ENCODE measurements at places on chromosomes 7 and 10.
A peak's percentile ranks its signal among the peaks of the same experiment; 100 is the strongest.

- DNase-seq, result no peak
Measured at GRCh38 chr7:91107460-91107859, 156.8 kb upstream of the FZD1 start.

DNA sequence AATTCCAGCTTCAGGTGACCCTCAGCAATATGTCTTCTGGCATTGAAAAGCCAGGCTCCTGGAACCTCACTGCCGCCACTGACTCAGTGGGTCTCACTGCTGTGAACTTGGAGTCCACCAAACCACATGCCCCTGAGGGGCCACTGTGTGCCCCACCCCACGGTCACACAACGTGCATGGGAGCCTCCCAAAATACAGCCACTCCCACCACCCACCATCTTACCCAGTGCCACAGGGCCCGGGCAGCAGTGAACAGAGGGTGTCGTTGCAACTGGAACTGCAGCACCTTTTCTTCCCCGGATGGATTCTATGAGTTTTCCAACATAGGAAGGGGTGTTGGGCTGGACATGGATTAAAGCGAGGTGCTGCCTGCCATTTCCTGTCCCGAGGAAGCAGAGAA, 60.1 kb downstream of the ASB13 start:
- DNase-seq, result no peak

DNA sequence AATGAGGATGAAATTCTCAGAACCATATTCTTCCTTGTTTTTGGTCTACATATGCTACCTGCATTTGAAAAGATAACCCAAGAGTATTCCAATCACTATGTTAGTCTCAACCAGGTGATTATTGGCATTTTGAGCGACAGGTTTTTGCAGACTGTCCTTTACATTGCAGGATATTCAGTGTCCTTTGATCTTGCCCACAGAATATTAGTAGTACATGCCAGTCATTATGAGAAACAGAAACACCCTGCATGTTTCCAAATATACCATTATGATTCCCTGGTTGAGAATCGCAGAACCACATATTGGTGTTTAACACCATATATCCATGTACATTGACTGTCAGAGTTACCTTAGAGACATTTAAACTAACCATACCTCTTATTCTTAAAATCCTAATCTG, 30.6 kb downstream of the TMEM243 start:
- DNase-seq, result no peak

GRCh38 chr10:28263136-28263857, 39.6 kb downstream of the MPP7 start:
- DNase-seq, result no peak

- DNase-seq, result no peak
Measured at GRCh38 chr10:31625566-31625965, 303.1 kb downstream of the ARHGAP12 start.

GRCh38 chr7:21368317-21368716, 59.6 kb upstream of the SP4 start:
- peak; percentile 76 for DNase-seq

DNA sequence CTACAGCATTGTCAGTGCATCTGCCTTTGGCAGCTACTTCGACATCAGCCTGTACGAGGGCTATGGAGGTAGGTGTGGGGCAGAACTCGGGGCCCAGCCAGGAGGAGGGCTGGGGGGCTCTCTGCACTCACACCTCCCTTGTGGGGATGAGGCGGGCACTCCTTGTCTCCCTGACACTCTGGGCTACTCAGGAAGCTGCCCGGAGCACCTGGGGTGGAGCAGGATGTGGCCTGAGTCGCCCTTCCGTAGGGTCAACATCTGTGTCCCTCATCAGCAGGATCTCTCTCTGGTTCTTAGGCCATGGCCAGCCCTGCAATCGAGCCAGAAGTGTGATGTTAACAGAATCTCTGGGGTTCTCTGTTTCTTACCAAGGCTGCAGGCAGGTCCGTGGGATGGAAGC, 40.2 kb downstream of the C10orf105 start:
- DNase-seq, result no peak

- no peak for DNase-seq
Measured at GRCh38 chr7:137961200-137962177, 40.4 kb downstream of the CREB3L2 start.

DNA sequence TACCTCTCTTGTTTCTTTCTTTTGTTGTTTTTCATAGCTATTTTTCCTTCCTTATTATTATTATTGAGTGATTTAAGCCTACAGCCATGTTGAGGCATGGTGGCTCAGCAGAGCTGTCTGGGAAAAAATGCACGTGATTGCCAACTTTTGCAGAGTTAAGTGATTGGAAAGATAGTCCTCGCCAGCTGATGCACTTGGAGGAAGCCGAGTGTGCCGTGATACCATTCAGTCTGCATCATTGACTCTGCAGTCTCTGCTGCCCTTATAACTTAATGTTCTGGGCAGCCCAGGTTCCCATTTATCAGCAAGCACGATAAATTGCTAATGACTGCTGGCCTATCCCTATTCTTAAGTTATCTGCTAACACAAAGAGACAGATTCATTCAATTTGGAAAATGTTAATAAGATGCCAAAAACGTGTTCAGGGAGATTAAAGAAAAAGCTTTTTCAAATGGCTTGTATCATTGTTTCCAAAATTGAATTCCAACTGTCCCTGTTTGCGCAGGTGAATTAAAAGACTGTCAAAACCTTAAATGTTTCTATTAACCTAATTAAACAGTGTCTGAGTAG, 232.9 kb upstream of the NPY start:
- DNase-seq, result no peak

DNA sequence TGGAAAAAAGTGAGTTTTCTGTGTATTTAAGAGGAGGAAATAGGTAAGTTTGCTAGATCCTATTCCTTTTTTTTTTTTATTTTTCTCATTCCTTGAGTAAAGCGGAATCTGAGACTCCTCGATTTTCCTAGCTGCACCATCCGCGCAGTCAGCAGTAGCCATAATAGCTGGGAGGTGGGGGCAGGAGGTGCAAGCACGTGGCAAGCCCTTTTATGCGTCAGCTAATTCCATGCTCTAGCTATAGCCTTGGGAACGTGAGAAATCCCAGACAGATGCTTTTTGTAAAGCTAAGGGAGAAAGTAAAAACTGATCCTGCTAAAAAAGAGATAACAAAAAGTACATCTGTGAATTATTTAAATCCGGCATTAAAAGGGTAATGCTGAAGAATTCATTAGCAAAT, 33.2 kb upstream of the TPK1 start:
- DNase-seq, result no peak

GRCh38 chr7:88665892-88666514, 93.5 kb upstream of the ZNF804B start:
- DNase-seq, result no peak
